ENCODE measurements at places on chromosomes 1 and 21.

GRCh38 chr1:51032936-51033335, 62.9 kb downstream of the CDKN2C start:
- DNase-seq: no peak

DNA sequence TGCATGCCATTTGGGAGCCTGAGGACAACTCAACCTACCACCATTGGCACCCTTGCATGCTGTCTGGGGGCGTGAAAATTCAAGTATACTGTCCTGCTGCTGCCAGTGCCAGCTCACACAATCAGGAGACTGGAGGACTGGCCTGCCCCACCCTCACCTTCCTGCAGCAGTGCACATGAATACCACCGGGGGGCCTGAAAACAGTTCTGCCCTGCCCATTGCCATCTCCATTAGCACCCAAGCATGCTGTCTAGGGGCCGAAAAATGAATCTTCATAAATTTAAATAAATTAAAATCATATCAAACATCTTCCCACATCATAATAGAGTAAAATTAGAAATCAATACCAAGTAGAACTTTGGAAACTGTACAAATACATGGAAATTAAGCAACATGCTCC, 322.1 kb upstream of the TMPRSS15 start:
- no peak for DNase-seq

DNA sequence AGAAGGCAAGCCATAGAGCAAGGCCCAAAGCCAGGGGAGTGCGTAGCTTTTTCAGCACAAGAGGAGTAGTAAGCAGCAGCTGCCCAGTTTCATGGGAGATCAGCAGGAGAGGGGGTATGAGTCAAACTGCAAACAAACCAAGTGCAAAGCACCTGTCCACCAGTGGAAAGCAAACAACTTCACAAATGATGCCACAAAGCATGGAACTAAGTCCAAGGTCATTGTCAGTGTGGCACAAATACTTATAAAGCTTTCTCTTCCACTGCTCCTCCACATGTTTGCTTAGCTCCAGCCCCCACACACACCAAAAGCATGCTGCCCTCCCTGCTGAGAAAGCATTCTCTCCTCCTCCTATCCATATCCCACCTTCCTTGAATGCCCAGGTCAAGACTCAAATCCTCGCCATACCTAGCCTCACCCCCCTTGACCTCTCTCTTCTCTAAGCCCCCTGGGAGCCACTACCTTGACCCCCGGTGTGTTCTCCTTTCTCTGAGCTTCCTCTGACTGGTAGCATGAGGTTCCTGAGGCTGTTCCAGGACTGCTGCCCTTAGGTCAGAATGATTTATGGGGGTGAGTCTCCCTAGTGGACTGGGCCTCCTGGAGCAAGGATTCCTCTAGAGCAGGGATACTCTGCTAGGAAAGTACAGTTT, 70.4 kb downstream of the DMAP1 start:
- no peak for DNase-seq

DNA sequence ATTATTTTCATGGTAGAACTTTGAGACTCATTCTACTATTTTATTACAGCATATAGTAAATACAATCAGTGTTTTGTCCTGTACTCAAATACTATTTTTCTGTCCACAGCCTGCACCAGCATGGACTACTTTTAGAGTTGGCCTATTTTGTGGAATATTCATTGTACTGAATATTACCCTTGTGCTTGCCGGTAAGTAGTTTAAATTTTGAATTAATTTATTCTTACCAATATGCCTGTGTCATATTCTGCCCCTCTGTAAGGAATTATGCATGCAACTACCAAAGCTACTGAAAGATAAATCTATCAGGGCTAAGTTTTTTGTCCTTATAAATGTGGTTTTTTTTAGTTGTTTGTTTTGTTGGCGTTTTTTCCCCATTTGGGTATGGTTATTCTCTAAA, 101.4 kb upstream of the KIAA1614 start:
- DNase-seq: no peak

- no peak for DNase-seq
These were observed 227.1 kb downstream of the KCTD3 start for GRCh38 chr1:215794156-215794555.

DNA sequence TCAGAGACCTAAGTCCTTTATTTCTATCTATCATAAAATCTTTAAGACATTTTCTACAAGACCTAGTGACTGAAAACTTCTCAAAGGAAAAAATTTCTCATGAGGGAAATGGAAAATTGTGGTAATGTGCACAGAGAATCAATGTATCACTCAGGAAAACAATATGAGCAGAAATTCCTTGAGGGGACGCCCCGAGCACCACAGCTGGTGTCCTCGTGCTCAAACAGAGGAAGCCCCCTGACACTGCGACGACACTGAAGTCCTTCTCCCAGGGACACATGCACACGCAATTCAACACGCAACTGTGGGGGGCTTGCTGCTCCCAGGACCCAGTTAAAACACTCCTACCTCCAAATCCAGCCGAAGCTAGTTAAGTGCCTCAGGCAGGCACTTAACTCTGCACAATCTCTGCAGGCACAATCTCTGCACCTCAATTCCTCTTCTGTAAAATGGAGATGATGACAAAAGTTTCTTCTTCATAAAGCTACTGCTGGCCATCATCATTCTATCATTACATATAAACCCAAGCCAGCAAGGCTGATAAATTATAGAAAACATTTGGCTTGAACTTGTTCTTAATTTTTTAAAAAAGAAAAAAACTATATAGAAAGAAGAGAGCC, 16.0 kb downstream of the ZBTB17 start:
- DNase-seq: no peak
